ENCODE measurements at places on chromosomes 13 and 19. TPM values are rescaled to one million over a fixed set of nuclear protein-coding genes. Genes with fewer than 3 reads are reported as not detected.

The SLC25A41 gene
- total RNA-seq = 0.12 TPM

The HS6ST3 gene
- not detected for total RNA-seq

The SIGLEC14 gene
- total RNA-seq = not detected

The GALP gene
- total RNA-seq = not detected

The RPL21 gene
- total RNA-seq = 425 TPM

Measured in hair follicle dermal papilla cell (primary cell).